Non-pigmented ciliary epithelial cell (primary cell): ENCODE measurements at places on chromosomes 12 and 14.

GRCh38 chr14:88835661-88836060 is 11.2 kb downstream of the TTC8 start:
- DNase-seq, result no peak

DNA sequence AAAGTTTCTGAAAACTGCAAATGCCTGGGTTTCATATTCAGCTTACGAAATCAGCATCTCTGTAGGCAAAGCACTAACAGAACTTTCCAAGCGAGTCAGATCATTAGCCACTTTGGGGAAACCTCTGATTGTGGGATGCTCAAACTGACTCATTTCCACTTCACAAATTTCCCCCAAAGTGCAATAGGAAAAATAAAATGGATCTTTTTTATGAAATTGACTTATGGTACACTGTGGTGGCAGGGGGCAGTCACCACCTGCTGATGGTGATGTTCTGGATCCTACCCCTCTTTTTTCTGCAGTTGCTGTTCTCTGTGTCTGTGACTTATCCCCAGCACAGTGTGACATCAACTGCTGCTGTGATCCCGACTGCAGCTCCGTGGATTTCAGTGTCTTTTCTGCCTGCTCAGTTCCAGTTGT is 5.6 kb downstream of the TCTN1 start:
- DNase-seq, result no peak

GRCh38 chr14:91363776-91364523 is 53.7 kb downstream of the CCDC88C start:
- DNase-seq, result no peak

GRCh38 chr12:52193991-52194390 is 2.2 kb upstream of the KRT80 start:
- DNase-seq, result no peak
